ENCODE measurements at places on chromosomes 13 and 19.

DNA sequence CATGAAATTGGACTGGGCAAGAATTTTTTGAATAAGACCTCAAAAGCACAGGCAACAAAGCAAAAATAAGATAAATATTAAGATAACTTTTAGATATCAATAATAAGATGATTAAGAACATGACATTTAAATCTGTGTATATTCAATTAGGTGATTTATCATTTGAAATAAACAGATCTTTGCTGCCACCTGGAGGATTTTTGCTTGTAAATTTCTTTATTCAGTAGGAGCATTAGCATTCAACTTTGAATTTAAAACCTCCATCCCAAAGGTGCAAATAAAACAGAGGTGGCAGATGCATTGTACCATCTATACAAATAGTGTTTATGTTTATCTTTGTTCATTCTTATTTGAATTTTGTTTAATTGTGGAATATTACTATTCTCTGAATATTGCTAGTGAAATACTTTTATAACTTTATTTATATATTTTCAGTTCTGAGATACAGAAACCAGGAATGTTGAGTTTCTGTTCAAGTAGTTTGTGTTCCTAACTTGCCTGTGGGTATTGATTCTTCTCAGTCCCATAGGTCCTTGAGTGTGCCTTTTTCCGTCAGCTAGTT, 20.9 kb downstream of the COG6 start:
- DNase-seq, result no peak

DNA sequence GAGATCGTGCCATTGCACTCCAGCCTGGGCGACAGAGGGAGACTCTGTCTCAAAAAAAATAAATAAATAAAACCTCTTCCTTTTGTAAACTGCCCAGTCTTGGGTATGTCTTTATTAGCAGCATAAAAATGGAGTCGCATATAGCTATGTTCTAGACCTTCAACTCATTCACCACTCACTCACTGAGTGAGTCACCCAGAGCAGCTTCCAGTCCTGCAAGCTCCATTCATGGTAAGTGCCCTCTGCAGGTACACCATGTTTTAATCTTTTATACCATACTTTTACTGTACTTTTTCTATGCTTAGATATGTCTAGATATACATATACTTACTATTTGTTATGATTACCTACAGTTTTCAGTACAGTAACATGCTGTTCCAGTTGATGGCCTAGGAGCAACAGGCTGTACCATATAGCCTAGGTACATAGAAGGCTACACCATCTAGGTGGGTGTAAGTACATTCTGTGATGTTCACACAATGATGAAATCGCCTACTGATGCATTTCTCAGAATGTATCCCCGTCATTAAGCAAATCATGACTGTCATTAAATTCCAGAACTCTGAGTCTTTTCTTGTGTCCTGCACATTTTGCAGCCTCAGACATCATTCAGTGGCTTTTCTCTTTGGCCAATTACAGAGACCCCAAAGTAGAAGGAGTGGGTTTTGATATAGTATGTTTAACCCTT, 13.7 kb upstream of the FARP1 start:
- DNase-seq, result no peak

DNA sequence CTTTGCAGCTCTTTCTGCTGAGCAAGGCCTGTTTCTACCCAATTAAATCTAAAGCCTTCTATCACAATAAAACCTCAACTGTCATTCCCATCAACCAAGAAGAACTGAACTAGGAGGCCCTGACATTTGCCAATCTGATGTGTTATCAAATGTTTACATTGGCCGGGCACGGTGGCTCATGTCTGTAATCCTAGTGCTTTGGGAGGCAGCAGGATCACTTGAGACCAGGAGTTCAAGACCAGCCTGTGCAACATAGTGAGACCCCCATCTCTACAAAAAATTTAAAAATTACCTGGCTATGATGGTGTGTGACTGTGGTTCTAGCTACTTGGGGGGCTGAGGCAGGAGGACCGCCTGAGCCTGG, 2.8 kb upstream of the FBXO17 start:
- no peak for DNase-seq

DNA sequence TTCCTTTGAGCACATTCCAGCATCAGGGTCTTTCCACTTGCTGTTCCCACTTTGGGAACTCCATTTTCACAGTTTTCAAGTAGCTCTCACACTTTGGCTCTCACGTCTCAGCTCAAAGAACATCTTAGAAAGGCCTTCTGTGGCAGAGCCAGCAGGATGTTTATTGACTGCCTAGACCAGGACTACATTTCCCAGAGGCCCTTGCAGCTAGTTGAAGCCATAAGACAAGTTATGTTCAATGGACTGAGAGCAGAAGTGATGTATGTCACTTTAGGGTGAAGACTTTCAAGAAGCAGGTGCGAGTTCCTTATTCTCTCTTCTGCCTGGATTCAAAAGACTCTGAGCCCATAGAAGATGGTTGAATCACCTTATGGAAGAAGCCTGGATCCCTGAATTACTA, 4.3 kb upstream of the HAUS5 start:
- DNase-seq, result no peak

GRCh38 chr13:111288276-111288675, 32.2 kb upstream of the TEX29 start:
- DNase-seq, result no peak

DNA sequence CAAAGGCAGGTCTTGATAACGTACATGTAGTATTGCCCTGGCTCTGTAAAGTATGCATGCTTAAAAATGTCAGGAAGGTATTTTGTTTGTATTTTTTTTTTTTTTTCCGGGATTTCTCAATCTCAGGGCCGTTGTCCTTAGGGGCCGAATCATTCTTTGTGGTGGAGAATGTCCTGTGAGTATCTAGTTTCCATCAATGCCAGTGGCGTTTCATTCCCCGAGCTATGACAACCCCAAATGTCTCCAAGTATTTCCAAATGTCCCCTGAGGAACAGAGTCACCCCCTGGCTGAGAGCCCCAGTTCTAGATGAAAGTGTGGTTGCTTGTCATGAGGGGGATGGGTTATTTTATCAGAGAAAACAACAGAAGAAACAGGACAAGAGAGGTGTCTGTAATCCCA, 68.7 kb downstream of the ACSBG2 start:
- no peak for DNase-seq

DNA sequence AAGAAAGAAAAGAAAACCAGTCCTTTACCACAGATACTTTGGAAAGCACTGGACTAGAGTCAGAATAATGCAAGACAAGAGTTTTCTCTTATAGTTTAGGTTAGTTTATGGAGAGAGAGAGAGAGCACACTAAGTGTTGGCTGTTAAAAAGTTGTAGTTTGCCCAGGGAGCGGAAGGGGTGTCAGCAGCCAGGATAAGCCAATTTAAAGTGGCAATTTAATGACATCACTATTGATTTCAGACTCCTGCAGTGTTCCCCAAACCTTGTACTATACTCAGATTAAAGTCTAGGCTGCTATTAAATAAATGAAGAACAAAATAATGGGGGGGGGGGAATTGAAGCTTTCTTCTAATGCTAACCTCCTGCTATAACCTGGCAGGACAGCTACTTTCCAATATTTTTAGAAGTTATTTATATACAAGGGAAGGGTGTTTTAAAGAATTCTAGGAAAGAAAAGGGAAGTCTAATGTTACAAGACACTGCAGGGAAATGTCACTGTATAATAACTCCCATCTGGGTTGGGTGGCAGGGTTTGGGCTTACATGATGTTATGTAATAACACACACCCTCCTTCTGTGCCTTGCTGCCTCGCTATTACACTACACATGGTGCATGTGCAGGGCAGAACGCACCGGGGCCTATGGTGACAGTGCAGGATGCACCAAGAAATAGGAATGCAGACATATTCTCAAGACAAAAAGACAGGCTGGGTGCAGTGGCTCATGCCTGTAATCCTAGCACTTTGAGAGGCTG, 19.9 kb downstream of the TPT1 start:
- no peak for DNase-seq

- DNase-seq, result no peak
Measured at GRCh38 chr19:50662651-50663481, 13.6 kb downstream of the C19orf81 start.

DNA sequence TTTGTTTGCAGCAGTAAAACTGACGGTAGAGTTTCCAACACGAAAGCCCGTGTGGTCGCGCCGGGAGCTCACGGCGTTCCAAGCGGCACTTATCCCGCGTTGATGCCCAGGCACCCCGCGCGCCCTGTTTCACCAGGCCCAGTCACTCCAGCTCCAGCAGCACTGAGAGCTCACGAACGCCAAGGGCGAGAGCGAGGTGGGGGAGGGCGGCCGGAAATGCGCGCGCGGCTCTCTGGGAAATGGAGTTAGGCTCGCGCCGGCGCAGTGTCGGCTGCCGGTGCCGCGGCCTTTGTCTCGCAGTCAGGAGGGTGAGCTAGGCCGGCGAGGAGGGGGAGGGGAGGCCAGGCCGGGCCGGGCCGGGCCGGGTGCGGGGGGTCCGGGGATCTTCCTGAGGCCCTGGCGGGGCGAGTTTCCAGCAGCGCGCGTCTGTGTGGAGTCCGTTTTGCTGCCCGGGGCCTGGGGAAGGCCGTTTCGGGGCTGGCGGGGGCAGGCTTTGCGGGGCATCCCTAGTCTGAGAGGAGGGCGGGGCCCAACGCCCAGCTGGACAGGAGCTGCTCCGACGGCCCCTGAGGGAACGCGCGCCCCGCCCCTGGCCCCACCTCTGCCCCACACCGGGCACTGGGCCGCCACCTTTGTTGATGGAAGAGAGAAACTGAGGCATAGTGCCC, at the start of gene ZNF135:
TSS of gene ZNF135 (plus strand) at position 280 of the 668 bp plus-strand sequence. CDS start 721 bp downstream, outside the sequence.
- peak; percentile 44 for DNase-seq

DNA sequence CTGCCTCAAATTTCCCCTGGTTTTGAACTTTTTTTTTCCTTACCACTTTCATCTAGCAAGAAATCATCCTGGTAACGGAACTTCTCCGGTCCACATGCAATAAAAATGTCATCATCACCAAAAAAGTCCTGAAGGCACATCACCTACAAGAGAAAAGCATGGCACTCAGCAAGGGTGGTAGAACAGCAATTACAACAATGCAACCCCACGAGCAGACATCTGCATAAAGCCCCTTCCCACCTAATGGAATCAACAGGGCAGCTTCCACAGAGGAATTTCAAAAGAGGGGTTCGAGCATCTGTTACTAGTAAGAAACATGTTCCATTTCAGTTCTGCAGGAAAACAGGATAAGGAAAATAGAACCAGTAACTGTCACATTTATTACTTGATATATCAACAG, 183.9 kb downstream of the DCLK1 start:
- no peak for DNase-seq

Measured in CD4-positive, alpha-beta T cell treated with Interleukin-4 for 1 hour (primary cell).